ENCODE measurements at places on chromosomes 12 and 14. TPM values are rescaled to one million over a fixed set of nuclear protein-coding genes. Genes with fewer than 3 reads are reported as not detected.

DNA sequence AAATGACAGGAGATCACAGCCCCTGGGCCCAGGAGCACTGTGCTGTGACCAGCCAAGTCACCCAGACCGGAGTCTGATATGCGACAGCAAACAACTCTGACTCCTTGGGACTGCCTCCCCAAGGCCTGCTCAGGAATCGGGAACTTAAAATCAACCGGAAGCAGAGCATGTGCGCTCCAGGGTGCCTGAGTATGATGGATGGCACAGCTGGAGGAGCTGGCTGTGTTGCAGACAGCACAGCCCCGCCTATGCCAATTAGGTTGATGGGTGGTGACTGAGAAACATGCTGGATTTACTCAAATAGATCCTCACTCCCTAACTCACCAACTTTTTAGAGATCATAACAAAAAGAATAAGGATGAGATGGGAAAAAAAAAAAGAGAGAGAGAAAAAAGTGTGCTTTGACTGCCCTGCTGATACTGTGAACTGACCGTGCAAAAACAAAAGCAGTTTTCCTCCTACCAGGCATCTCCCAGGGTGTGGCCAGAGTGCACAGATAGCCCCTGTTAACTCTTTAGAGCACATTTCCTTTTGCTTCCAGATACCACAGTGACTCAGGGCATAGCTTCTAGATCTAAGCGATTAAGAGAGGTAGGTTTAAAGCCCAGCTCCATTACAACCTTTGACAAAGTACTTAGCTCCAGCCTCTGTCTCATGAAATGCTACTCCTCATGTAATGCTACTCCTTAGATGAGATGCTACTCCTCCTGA lies 27.4 kb upstream of the STON2 start:
- H3K27ac ChIP-seq, result no peak overlapping the region
- H3K4me3 ChIP-seq, result no peak overlapping the region
- no peaks in the 10 kb centered on the region for H3K36me3 ChIP-seq
- no peaks in the 10 kb centered on the region for H3K27me3 ChIP-seq

GRCh38 chr14:68627868-68628604 lies 164.8 kb downstream of the ZFP36L1 start:
- no peaks in the 10 kb centered on the region for H3K27me3 ChIP-seq
- no peaks in the 10 kb centered on the region for H3K36me3 ChIP-seq
- peaks cover 78% of the 10 kb centered on the region for H3K4me1 ChIP-seq
- H3K4me3 ChIP-seq, result no peak overlapping the region
- no peak for DNase-seq
- no peak overlapping the region for H3K27ac ChIP-seq

- no peaks in the 10 kb centered on the region for H3K27me3 ChIP-seq
- H3K4me1 ChIP-seq, result no peaks in the 10 kb centered on the region
- H3K36me3 ChIP-seq, result no peaks in the 10 kb centered on the region
- H3K4me3 ChIP-seq, result no peak overlapping the region
- no peak overlapping the region for H3K27ac ChIP-seq
Observed at GRCh38 chr12:22474970-22475720, 69.2 kb downstream of the C2CD5 start.

- peaks cover 26% of the 10 kb centered on the region for H3K4me1 ChIP-seq
- H3K27me3 ChIP-seq, result no peaks in the 10 kb centered on the region
- H3K4me3 ChIP-seq, result no peak overlapping the region
- H3K27ac ChIP-seq, result no peak overlapping the region
- DNase-seq, result peak; percentile 8
- no peaks in the 10 kb centered on the region for H3K36me3 ChIP-seq
Observed at GRCh38 chr12:115946867-115947695, 330.4 kb downstream of the MED13L start.

DNA sequence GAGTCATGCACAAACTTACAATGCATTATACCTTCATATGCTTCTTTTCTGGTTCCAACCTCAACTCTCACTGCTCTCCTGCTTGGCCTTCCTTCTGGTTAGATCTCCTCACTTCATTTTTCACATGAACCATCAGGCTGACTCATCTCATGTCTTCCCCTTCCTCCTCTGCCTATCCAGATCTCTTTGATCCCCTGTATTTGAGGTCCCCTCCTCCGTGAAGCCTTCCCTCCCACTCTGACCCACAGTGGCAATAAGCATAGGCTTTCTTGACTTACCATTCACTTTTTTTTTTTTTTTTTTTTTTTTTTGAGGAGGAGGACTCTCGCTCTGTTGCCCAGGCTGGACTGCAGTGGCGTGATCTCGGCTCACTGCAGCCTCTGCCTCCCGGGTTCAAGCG lies 14.7 kb upstream of the ASIC1 start:
- H3K27ac ChIP-seq, result no peak overlapping the region
- DNase-seq, result no peak
- peaks cover 5% of the 10 kb centered on the region for H3K27me3 ChIP-seq
- no peaks in the 10 kb centered on the region for H3K36me3 ChIP-seq
- H3K4me1 ChIP-seq, result peaks cover 10% of the 10 kb centered on the region
- no peak overlapping the region for H3K4me3 ChIP-seq

- H3K4me1 ChIP-seq, result peaks cover 4% of the 10 kb centered on the region
- no peak overlapping the region for H3K4me3 ChIP-seq
- H3K27ac ChIP-seq, result no peak overlapping the region
- no peak for DNase-seq
- no peaks in the 10 kb centered on the region for H3K36me3 ChIP-seq
- H3K27me3 ChIP-seq, result no peaks in the 10 kb centered on the region
Observed at GRCh38 chr12:27488479-27488878, 35.5 kb upstream of the PPFIBP1 start.

- peaks cover 46% of the 10 kb centered on the region for H3K27me3 ChIP-seq
- H3K4me1 ChIP-seq, result peaks cover 40% of the 10 kb centered on the region
- DNase-seq, result no peak
- no peak overlapping the region for H3K27ac ChIP-seq
- H3K4me3 ChIP-seq, result no peak overlapping the region
- H3K36me3 ChIP-seq, result no peaks in the 10 kb centered on the region
Observed at GRCh38 chr12:49959685-49960473, 1.8 kb upstream of the AQP5 start.

GRCh38 chr14:30129807-30130206 lies 202.2 kb upstream of the PRKD1 start:
- H3K4me3 ChIP-seq, result no peak overlapping the region
- no peak for DNase-seq
- H3K36me3 ChIP-seq, result no peaks in the 10 kb centered on the region
- no peak overlapping the region for H3K27ac ChIP-seq
- H3K4me1 ChIP-seq, result no peaks in the 10 kb centered on the region
- H3K27me3 ChIP-seq, result no peaks in the 10 kb centered on the region

The SMIM41 gene
- total RNA-seq, result not detected

The TMEM229B gene
- 0.93 TPM for total RNA-seq

The HEBP1 gene
- 19.0 TPM for total RNA-seq

The STON2 gene
- 13.8 TPM for total RNA-seq
